ENCODE measurements at places on chromosomes 11 and 22. TPM values are rescaled to one million over a fixed set of nuclear protein-coding genes. Genes with fewer than 3 reads are reported as not detected.
A peak's percentile ranks its signal among the peaks of the same experiment; 100 is the strongest.

DNA sequence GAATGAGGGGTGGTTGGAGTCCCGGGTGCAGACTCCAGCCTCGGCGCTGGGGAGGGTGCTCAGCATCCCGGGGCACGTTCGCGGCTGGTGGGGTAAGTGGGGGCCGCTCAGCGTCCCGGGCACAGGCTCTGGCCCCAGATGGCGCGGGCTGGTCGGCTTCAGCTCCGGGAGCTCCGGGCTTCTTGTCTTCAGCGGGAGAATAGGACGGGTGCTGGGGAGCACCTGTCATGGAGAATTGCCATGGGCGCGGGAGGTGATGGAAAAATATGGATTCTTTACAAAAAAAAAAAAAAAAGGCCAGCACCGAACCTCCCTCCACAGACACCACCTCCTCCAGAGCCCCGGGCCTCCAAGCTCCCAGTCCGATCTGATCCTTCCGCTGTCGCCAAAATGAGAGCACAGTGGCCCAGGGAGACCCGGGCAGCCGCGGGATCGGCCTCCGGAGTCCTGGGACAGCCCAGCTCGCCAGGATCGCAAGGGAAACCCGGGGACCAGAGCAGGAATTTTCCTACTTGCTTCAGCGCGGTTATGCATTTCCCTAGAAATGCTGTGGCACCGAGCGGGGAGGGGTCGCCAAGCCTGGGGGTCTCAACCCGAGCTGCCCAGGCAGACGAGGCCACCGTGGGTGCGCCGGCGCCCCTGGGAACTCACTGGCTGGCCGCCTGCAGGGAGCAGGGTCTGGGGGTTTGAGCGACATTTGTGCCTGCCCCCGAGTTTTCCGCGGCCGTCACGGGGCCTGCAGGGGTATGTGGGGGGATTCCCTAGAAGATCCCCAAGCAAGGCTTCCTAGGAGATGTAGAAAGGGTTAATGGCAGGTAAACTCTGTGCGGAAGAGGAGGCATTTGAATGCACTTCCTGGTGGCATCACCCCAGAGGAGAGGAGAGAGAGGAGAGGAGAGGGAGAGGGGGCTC lies 1336.9 kb downstream of the BRD1 start:
- DNase-seq, result no peak

DNA sequence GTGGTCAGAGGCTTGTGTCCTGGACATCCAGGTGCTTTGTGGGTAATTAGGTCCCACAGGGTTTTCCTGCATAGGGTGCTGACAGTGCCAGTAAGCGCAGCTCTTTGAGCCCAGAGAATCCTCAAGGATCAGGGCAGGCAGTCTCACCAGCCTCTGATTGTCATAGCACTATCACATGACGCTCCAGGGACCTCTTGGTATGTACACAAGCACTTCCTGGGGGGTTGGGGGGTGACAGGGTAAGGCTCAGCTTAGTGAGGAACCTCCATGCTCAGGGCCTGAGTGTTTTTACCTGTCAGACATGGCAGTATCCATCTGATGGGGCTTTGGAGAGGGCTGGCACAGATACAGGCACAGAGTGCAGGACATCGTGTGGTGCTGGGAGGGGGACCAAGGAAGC lies 27.9 kb upstream of the SUSD2 start:
- no peak for DNase-seq

GRCh38 chr22:38167988-38168407 lies 13.6 kb downstream of the PLA2G6 start:
- no peak for DNase-seq

- DNase-seq, result no peak
Measured at GRCh38 chr11:10295064-10295901, 1.3 kb upstream of the SBF2 start.

GRCh38 chr11:128784059-128784804 lies 82.9 kb downstream of the KCNJ1 start:
- DNase-seq, result no peak

- DNase-seq, result peak; percentile 25
Measured at GRCh38 chr11:236774-237767, at the start of gene PSMD13. Gene PSMD13 (plus strand): TSS chr11:236976. CDS start chr11:237050, 74 bp downstream.

- no peak for DNase-seq
Measured at GRCh38 chr11:64765291-64765850, 5.6 kb upstream of the PYGM start.

DNA sequence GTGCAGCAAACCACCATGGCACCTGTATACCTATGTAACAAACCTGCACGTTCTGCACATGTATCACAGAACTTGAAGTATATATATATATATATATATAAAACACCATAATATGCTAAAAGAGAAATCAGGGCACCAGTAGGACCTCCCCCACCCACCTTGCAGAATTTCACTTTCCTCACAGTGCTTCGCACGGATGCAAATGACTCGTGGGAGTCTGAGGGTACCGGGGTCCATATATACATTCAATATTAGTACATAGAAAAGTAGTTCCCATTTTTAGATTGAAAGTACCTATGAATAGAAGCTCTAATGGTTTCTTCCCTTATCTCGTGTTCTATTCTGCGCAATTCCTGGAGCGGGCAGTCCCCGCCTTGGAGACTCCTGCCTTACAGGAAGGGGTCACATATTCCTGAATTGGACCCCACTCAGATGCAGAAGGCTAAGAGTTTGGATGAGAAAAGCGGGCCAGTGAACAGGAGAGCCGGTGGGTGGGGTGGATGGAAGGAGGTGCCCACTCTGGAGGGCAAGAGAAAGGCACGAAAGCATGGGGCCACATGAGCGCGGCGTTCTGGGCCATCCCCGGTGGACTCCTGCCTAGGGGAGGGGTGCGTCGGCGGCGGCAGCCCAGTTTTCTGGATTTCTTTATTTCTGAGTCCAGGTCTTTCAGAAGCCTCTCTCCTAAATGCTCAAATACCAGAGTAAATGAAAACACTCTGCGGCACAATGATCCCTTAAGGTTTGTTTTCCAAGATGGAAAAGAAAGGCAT lies 136.3 kb downstream of the ETS1 start:
- DNase-seq, result no peak

DNA sequence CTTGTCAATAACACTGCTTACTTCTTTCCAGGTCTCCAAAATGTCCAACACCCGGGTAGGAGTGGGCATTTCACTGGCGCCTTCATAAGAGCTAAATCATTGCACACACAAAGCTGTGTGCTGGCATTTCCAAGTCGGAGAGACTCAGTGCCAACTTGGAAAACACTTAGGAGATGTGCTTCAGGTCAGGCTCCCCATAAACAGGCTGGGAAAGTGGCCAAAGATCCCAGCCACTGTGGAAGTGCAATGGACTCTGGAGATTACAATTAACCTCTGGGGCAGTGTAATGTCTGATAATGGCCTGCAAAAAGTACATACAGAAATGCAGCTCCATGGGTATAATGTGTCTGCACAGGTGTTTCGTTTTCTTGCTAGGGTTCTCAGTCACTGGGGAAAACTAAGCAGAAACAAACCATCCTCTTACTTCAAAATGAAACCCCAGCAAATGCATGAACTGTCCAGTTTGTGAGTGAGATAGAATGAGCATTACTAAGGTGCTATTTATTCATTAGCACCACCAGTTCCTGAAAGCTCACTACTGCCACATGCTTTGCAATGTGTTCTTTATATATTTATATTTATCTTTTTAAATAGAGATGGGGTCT lies 79.0 kb downstream of the ABTB2 start:
- no peak for DNase-seq

GRCh38 chr11:5719703-5720495 lies 16.3 kb upstream of the OR56B1 start:
- DNase-seq, result no peak

GRCh38 chr11:11163236-11163635 lies 189.8 kb downstream of the CSNK2A3 start:
- DNase-seq, result no peak

- DNase-seq, result no peak
Measured at GRCh38 chr11:32435152-32435480, 223 bp downstream of the WT1 start.

DNA sequence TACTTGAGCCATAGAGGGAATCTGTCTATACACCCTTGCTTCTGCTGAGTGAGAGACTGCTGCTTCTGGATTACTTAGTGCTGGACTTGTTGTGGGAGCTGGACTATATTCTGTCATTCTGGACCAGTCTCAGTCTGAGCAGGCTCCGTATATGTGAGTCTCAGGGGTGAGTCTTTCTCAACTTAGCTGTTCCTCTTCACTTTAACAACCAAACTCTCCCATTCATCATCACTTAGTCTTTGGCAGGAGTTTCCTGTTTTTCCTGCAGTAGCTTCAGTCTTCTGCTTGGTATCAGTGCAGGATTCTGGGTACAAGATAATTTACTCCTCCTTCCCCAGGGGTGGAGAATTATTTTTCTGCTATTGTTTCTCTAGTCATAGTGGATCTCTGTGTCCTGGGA lies 779.5 kb downstream of the METTL15 start:
- no peak for DNase-seq

DNA sequence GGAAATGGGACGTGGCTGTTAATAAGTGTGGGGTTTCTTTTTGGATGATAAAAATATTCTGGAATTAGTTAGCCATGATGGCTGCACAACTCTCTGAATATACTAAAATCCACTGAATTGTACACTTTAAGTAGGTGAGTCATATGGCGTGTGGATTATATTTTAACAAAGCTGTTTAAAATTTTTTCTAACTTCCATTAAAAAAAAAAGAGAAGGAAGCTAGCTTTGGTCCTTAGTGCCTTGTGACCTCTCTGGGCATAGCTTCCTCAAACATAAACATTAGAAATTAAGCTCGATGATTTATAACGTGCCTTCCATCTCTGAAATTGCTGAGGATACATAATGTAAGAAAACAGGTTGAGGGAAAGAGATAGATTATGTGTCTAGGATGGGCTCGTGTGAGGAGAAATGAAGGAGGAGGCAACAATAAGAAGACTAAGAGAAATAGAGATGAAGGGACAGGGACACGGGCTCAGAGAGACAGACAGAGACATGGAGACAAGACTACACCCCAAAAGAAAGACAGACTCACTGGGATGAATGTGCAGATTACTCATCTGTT lies 20.0 kb downstream of the IRAG1 start:
- DNase-seq, result no peak

GRCh38 chr11:132114185-132114584 lies 743.8 kb downstream of the NTM start:
- no peak for DNase-seq

- no peak for DNase-seq
Measured at GRCh38 chr22:31496735-31497146, 405 bp downstream of the SFI1 start.

DNA sequence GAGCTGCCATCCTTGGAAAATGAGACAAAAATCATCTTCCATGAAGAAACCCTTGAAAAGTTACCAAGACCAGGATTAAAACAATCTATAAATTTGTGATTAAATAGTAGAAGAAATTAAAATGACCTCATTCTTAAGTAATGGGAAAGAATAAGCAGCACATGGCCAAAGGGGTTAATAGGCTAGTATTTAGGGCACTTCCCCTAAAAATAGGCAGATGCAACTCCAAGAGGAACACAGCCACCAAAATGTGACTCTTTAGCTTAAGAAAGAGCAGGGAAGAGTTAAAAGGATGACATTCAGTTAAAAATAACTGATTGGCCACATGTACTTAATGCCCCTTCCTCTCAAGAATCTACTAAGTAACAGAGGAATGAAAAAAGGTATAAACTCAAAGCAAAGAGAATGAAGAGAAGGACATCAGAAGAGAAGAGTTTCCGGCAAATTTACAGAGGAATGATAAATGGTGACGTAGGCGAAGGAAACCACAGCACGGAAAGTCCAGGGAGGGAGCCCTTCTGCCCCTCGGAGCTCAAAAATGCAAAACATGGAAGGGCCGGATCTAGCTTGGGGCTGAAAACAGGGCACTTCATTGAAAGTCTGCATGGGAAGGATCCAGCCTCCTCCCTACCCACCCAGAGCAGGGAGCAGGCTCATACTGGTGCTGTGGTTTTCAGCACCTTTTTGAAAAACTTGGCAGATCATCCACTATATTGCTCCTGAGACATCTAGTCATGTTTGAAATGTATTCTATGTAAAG lies 17.8 kb downstream of the SCUBE2 start:
- DNase-seq, result no peak

DNA sequence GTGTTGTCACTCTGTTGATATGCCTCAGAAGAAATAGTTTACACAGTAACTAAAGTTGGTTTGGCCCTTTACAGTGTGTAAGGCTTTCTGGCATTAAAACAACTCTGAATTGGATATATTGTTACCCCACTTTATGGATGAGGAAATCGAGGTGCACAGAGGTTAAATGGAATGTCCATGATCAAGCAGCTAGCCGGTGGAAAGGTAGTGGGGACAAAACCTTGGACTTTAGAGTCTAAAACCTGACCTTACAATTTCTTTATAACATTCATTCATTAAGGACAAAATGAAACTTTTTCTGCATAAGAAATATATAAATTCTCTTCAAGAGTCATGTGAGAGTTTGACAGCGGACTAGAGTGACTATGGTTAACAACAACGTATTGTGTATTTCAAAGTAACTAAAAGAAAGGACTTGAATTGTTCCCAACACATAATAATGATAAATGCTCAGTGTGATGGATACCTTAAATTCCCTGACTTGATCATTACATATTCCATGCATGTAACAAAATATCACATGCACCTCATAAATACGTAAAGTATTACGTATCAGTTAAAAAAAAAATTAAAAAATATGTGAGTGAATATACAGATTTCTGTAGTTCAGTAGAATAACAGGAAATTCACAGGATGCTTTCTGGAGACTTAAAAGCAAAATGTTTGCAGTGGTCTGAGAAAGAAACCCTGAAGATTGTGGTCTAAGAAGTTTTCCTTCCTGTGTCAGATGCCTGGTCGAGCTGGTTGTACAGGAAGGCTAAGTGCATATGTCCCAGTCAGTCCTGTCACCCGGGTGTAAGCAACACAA lies 51.0 kb downstream of the TEAD1 start:
- no peak for DNase-seq

- no peak for DNase-seq
Measured at GRCh38 chr22:17866127-17866526, 91.9 kb upstream of the BID start.

- DNase-seq, result peak; percentile 42
Measured at GRCh38 chr11:35111161-35112055, 27.6 kb upstream of the CD44 start.

GRCh38 chr22:40107244-40107643 lies 70.5 kb upstream of the TNRC6B start:
- DNase-seq, result no peak

DNA sequence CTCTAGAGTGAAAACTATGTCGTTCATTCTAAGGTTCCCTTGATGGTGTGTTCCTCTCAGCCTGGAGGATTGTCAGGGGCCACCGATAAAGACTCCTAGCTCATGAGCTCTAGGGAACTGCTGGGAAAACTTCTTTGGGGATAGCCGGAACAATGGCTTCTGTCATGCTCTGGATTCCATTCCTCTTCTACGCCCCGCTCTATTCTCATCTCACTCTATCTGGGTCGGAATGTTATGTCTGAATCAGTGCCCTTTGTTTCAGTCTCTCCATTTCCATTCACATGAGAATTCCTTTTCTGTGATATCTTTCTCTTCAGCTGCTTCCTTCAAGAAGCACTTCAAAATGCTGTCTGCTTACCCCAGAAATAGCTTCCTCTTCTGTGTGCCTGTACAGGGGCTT lies 16.9 kb upstream of the SLCO2B1 start:
- no peak for DNase-seq

Gene MMP1
- 3.7 TPM for total RNA-seq

Gene APOA1
- total RNA-seq, result not detected

Gene RFPL2
- total RNA-seq, result not detected

Gene EHF
- 45.8 TPM for total RNA-seq

Gene EFCAB6
- 2.3 TPM for total RNA-seq

Gene LMO2
- 2.5 TPM for total RNA-seq

Gene KCNQ1
- 2.3 TPM for total RNA-seq

Gene DERL3
- total RNA-seq, result 0.54 TPM

Gene NNMT
- total RNA-seq, result 470 TPM

Gene C1QTNF4
- 7.1 TPM for total RNA-seq

Gene CD3D
- total RNA-seq, result not detected

Gene GTSE1
- 3.8 TPM for total RNA-seq

Data from kidney epithelial cell (primary cell).